CD8-positive, alpha-beta memory T cell (primary cell): ENCODE measurements at places on chromosomes 13 and 19. TPM values are rescaled to one million over a fixed set of nuclear protein-coding genes. Genes with fewer than 3 reads are reported as not detected.
A peak's percentile ranks its signal among the peaks of the same experiment; 100 is the strongest.

DNA sequence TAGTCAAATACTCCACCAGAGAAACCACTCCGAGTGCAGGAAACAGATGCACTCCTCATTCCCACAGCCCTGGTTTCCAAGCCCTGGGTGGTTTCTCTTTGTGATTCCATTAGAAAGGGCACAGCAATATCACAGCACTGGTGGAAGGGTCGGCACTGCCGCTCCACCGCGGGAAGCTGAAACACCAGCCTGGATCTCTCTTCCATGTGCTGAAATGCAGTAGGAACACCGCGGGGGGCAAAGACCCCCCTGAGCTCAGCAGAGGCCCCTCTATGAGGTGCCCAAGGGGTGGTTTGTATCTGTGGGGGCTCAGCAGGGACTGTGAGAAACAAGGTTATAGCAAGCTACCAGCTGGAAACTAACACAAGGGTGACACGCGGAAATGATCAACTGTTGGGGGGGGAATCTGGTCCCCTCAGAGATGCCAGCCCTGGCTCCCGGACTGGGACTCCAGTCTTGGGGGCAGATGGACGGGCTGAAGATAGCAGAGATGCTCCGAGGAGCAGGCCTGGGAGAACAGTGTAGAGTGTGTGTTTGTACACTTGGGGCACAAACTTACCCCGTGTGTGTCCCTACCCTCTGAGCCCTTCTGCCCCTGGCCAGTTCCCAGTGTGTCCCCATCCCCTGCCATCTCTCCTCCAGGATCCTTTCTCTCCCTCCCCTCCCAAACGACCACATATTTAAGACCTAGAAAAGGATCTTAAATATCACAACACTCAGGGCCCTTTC is 1.8 kb downstream of the ZFR2 start:
- no peak for DNase-seq
- H3K36me3 ChIP-seq, result no peaks in the 10 kb centered on the region
- H3K4me3 ChIP-seq, result no peak overlapping the region
- H3K27ac ChIP-seq, result no peak overlapping the region

GRCh38 chr19:10420444-10421239 is at the start of gene PDE4A:
Gene PDE4A (plus strand): TSS chr19:10420538. CDS start chr19:10420765, 227 bp downstream.
- H3K4me3 ChIP-seq, result peak within 1 kb of the TSS; percentile 34
- DNase-seq, result peak; percentile 75
- peak within 1 kb of the TSS; percentile 27 for H3K27ac ChIP-seq
- H3K4me1 ChIP-seq, result peaks cover 81% of the 10 kb centered on the region
- peaks cover 55% of the 10 kb centered on the region for H3K27me3 ChIP-seq

Gene DIAPH3
- polyA plus RNA-seq, result 0.08 TPM

Gene ZNF587B
- 1.4 TPM for polyA plus RNA-seq

Gene ANKLE1
- 0.47 TPM for polyA plus RNA-seq
